SK-MEL-5 (cell line): ENCODE measurements at places on chromosomes 6 and 20. TPM values are rescaled to one million over a fixed set of nuclear protein-coding genes. Genes with fewer than 3 reads are reported as not detected.

GRCh38 chr20:58113716-58114115 is 114.7 kb downstream of the ANKRD60 start:
- no peak for DNase-seq

GRCh38 chr6:156111913-156112312 is 656.3 kb upstream of the NOX3 start:
- DNase-seq, result no peak

DNA sequence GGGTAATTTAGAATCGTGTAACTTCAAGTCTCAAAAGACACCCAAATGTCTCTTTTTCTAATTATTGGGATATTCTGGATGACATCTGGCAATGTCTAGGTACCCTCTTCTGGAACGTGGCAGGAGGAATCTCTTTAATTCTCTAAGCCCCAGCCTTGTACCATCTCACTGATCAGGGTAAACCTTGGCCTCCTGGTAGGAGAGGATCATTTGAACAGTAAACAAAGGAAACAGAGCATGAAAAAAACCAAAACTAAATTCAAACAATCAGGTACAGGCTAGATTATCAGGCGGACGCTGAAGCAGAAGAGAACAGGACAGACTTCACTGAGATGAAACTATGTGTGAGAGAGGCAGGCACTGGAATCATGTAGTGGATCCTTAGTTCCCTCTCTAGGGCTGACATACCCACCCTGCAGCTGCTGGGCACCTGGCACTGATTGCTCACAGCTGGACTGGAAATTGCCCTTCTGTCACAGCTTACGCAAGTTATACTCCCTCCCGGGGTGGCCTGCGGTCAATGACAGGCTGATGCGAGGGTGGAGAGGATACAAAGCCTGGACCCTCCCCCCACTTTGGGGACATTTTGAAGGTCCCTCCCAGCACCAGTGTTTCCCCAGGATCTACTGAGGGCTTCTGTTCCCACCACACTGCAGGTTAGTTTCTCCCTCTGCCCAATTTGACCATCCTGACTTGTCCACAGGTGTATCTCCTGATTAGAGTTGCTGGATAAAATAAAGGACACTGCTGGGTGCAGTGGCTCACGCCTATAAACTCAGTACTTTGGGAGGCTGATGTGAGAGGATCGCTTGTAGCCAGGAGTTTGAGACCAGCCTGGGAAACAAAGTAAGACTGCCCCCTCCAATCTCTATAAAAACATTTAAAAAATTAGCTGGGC is 20.6 kb upstream of the ZBTB24 start:
- DNase-seq, result no peak

GRCh38 chr6:109257494-109257893 is 124.8 kb downstream of the CD164 start:
- DNase-seq, result no peak

The ADGRG6 gene
- 130 and 134 TPM in 2 replicates for total RNA-seq
